ENCODE measurements at places on chromosomes 5 and 9.

GRCh38 chr9:99178912-99179872 is 42.5 kb downstream of the ALG2 start:
- DNase-seq, result no peak

GRCh38 chr9:130271473-130271872 is 5.9 kb downstream of the HMCN2 start:
- DNase-seq, result no peak

GRCh38 chr5:178328826-178329730 is 96.5 kb upstream of the PHYKPL start:
- DNase-seq, result no peak

- no peak for DNase-seq
These were observed 10.8 kb downstream of the KLF4 start for GRCh38 chr9:107478805-107479204.

DNA sequence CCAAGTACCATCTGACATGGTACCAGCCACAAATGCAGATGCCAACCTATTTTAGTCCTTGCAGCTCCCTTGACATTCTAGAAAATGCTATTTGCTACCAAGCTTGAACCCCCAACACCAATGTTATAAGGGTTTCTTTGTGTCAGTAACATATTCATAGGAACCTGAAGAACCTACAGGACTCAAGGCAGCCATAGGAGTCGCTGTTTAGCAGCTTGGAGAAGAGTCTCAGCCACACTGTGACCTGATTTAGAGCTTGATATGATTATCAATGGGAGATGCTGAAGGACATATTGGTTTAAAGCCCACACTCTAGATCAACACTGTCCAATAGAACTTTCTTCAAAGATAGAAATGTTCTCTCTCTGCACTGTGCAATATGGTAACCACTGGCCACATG is 6.4 kb upstream of the ZFR start:
- DNase-seq, result no peak

DNA sequence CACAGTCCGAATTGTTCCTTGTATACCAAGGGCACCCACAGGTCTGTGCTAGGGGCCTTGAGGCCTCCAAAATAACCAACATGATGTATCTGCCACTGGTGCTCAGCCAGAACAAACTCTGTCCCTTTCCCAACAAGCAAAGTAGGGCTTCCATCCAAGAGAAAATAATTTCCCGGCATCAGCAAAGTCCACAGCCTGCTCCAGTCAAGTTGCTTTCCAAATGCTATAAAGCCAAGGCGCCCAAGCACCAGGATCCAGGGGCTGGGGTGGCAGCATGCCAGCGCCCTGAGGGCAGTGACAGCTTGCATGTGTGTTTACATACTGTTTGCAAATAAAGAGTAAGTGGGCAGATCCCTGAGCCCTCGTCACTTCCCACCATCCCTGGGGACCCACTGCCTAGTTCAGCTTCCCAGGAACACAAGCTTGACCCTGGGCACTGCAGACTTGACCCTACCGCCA is 155.9 kb downstream of the ERCC6L2 start:
- DNase-seq, result peak; percentile 52

DNA sequence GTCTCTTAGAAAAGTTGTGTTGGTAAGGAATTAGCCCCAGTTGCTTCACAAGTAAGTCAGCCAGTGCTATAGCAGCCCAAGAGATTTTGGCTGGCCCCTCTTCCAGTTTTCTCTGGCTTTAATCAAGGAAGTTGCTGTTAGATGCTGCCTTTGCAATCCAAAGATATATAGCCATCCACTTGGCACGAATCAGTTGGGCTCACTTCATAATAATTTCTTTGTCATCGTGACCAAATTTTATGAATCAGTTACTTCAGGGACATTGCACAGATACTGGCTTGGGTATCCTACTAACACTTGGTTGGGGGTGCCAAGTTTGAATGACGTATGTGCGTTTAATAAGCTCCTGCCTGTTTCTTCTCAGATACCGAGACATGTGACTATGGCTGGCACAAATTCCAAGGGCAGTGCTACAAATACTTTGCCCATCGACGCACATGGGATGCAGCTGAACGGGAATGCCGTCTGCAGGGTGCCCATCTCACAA is 81.5 kb downstream of the VCAN start:
- no peak for DNase-seq

DNA sequence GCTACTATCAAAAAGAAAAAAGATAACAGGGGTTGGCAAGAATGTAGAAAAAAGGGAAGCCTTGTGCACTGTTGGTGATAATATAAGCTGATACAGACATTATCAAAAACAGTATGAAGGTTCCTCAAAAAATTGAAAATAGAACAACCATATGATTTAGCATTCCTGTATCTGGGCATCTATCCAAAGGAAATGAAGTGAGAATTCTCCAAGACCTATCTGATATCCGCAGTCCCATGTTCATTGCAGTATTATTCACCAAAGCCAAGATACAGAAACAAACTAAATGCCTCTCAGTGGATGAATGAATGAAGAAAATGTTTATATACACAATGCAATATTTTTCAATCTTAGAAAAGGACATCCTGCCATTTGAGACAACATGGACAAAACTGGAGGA is 1943.3 kb downstream of the MAT2B start:
- no peak for DNase-seq

- DNase-seq, result no peak
These were observed 602 bp downstream of the CCNI2 start for GRCh38 chr5:132747616-132748440.

DNA sequence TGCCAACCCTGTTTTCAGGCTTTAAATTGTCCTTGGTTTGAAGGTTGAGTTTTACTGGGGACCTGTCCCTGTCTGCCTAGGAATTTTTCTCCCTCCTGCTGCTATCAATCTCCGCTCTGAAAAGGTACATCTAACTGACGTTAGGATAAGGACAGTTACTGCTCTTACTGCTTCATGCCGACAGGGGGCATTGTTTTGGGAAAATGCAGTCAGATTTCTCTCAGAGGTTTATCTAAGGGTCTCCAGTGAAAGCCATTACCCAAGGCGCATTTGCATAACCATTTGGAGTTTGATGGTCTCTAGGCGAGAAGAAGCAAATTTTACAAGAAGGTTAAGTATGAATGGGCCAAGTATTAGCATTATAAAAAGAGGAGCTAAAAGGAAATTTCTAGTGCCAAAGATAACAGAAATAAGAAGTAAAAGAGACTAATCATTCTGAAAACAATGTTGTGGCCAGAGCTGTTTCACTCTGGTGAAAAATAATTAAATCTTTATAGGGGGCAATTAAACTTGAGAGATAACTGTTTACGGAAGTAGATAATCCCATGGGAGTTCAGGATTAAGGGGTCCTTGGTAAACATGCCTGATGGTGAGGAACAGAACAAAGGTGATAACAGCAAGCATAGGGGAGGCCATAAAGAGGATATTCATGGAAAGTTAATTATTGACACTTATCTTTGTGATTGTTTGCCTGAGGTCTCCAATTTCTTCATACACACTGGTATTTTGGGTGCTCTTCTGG is 605.0 kb downstream of the MTRR start:
- DNase-seq, result no peak

DNA sequence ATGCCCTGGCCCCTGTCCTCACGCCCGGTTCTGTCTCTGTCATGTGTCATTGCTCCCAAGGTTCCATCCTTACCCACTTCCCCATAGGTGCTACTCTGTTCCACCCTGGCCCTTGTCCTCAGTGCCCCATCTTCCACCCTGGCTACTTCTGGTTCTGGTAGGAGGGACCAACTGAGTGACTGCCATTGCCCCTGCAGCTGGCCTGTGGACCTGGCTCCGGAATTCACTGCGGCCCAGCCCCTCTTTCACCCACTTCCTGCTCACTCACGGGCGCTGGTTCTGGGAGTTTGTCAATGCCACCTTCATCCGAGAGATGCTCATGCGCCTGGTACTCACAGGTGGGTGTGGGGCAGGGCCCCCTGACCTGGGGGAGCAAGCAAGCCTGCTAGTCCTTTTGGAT is 7.4 kb downstream of the PTGS1 start:
- no peak for DNase-seq

DNA sequence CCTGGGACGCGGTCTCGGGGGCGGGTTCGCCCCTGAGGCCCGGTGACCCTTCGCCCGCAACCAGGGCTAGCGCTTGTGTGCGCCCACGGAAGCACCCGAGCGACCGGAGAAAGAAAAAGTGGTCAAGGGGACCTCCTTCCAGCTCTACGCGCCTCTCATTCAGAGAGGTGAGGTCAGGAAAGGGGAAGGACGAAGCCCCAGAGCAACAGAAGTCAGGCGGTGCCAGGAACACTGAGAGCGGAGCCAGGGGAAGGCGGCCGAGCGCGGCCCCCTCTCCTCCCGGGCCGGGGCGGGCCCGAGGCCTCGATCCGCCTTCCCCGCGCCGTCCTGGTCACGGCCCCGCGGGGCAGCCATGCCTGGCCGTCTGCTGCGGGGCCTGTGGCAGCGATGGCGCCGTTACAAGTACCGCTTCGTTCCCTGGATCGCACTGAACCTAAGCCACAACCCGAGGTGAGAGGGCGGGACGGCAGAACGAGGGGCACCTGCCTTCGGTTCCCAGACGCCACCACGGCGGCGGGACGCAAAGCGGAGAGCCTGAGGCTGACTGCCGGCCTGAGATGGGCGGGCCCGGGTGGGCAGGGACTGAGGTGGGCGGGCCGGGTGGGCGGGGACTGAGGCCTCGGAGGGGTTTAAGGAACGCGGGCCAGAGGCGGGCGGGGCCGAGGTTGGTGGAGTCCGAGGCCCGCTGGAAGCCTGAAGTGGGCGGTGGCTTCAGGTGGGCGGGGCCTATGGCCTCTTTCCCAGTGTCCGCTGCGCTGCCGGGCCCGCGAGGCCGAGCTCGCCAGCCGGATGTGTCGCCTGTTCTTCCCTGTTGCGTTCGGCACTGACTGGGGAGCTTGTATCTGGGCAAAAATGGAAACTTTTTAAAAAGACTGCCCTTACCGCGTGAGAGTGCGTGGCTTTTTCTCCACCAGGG is at the start of gene SETD9:
TSS of gene SETD9 (plus strand) at position 303 of the 916 bp plus-strand sequence. CDS start at position 353, 50 bp downstream.
- peak; percentile 98 for DNase-seq

DNA sequence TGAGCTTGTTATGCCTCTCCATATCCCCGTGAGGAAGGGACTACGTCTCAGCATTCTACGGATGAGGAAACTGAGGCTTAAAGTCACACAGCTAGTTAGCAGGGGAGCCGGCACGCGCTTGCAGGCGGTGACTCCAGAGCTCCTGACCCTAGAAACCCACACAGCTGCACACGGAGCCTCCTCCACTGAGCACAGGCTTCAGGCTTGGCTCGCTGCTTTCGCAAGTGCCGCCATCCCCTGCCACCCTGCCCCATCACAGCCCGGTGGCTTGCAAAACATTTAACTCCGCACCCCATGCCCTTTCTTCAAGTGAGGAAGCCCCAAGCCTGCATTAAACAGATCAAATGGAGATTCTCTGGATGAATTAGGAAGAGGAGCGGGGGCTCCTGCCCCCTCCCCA is 138.3 kb downstream of the HSD17B3 start:
- no peak for DNase-seq

DNA sequence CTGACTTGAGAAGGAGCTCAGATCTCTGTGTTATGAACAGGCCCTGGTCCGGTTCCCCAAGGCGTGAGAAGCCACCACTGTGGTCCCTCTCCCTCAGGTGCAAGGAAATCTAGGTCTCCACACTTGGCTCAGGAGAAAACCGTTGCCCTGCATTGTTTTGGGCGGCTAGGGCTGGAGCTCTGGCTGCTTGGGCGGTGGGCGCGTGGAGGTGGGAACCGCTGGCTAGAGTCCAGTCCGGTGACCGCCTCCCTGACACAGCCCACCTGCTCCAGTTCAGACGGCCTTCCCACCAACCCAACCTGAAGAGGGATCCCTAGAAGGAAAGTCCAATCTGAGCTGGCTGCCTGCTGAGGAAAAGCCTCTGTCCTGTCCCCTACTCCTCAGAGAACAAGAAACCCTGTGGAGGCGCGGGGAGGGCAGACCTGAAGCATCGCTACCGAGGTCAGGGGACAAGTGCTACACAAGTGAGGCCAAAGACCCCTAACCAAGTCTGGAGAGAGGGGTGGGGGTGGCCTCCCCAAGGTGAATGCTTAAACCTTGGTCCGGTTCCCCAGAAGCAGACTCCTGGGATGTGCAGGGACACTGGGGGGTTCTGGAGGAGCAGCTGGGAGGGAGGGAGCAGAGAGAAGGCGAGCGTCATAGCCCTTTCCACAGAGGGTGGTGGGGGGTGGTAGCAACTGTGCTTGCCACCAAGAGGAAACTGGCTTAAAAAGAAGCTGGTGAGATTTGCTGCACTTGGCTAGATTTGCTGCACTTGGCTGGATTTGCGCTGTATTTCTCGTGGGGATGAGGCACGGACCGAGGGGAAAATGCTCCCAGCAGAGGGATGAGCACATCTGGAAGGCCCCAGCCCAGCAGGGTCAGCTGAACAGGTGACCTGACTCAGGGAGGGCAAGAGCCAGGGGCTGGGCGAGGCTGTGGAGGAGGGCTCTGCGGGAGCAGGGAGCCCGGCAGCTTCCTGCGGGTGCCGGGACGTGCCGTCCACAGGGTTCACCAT is 65.2 kb downstream of the RAPGEF1 start:
- no peak for DNase-seq

DNA sequence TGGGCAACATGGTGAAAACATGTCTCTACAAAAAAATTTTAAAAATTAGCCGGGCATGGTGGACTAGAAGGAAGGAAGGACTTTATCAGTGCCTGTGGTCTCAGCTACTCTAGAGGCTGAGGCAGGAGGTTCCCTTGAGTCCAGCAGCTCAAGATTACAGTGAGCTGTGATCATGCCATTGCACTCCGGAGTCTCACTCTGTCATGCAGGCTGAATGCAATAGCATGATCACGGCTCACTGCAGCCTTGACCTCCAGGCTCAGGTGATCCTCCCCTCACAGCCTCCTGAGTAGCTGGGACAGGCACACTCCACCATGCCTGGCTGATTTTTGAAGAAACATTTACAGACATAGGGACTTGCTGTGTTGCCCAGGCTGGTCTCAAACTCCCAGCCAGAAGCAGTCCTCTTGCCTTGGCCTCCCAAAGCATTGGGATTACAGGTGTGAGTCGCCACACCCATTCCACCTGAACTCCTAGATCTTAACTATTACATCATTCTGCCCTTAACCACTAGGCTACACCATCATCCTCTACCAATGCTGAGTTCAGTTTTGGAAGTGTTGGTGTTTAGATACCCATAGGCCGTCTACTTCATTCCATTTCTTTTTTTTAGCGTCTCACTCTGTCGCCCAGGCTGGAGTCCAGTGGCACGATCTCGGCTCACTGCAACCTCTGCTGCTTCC is 2.0 kb upstream of the URM1 start:
- no peak for DNase-seq

- no peak for DNase-seq
These were observed 6.9 kb upstream of the NIPSNAP3A start for GRCh38 chr9:104740621-104741020.

DNA sequence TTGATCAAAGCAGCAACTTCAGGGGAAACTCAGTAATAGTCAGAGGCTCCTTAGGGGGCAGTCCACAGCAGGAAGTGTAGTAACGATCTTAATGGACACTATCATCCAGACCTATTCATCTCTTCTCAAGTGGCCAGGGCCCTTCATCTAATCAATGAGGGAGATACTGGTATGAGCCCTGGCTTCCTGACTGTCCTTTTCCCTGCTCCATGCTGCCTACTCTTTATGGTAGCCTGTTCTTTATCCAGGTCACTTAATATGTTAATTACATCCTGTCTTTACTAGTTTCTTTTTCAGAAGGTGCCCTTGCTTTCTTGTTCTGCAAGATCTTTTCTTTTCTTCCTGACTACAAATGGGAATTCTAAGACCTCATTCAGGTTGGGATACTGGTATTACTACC is 197.1 kb downstream of the CAVIN4 start:
- no peak for DNase-seq

Data from brain (organoid and tissue), 16 donors.